Left renal pelvis (tissue), 4 donors: ENCODE measurements at places on chromosomes 1 and 21. TPM values are rescaled to one million over a fixed set of nuclear protein-coding genes. Genes with fewer than 3 reads are reported as not detected.

RNF223 gene
- polyA plus RNA-seq, result 0.85 TPM

GRCh38 chr1:36304521-36304920, 1.6 kb upstream of the SH3D21 start:
- DNase-seq, result no peak

- no peak for DNase-seq
These were observed 1.7 kb downstream of the DR1 start for GRCh38 chr1:93347334-93347899.

GRCh38 chr1:184513966-184514365, 127.1 kb downstream of the C1orf21 start:
- DNase-seq, result no peak

DNA sequence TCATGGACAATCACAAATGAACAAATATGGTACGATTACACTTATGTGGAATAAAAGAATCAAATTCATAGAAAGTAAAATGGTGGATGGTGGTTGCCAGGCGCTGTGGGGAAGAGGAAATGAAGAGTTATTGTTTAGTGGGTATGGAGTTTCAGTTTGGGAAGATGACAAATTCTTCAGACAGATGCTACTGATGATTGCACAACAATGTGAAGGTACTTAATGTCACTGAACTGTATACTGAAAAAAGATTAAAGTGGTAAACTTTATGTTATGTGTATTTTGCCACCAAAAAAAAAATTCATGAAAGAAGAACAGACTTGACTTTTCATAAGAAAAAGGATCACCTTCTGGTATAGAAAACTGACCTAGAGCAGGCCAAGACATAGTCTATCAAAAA, 745.6 kb upstream of the CXADR start:
- no peak for DNase-seq

NCAM2 gene
- polyA plus RNA-seq, result 48.1 TPM

BEST4 gene
- 0.72 TPM for polyA plus RNA-seq

WDR3 gene
- 32.6 TPM for polyA plus RNA-seq

DNA sequence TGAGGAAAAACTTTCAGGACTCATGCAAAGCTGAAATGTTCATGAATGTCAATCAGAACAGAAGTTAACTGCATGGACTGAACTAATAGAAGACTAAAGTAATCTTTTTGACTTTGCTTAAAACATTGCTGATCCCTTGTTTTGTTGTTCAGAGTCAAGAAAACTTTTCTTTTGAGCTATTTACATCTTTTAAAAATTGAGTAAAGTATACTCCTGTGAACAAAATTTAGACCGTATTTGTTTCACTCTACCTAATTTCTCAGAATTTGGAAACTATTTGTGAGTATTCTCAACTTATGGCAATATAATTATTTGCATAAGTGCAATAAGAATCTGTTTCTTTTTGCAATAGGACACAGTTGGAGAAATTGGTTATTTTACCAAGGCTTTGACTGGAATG, 41.1 kb downstream of the INPP5B start:
- DNase-seq, result no peak

- DNase-seq, result no peak
These were observed 70.2 kb downstream of the NFIA start for GRCh38 chr1:61152469-61153105.

- no peak for DNase-seq
These were observed 1.4 kb upstream of the SKI start for GRCh38 chr1:2226525-2227345.
